ENCODE measurements at places on chromosomes 3 and 15. TPM values are rescaled to one million over a fixed set of nuclear protein-coding genes. Genes with fewer than 3 reads are reported as not detected.

GRCh38 chr3:9255976-9256375, 6.5 kb upstream of the SRGAP3 start:
- no peak for DNase-seq

GRCh38 chr3:65963787-65964677, 74.7 kb downstream of the MAGI1 start:
- no peak for DNase-seq

GRCh38 chr3:149462581-149463011, 11.9 kb upstream of the TM4SF4 start:
- DNase-seq = no peak

The FETUB gene
- polyA plus RNA-seq = 0.28 TPM

DNA sequence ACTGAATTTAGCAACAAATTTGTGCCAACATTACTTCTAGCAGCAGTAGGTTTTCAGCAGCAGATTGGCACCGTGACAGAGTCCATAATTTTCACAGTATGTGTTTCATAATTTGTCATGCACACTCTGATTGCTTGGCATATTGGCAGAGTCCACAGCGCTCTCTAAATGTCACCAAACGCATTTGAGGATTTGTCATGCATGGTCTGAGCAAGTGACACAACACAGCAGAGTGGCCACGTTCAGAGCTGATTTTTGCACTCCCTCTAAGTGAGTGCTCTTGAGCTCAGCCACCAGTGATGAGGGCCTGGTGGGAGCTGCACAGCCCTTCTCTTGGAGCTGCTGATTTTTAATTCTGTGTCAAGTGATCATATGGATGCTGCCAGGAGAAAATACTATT, 1270.8 kb downstream of the ROBO1 start:
- no peak for DNase-seq

The ZNF774 gene
- 5.4 TPM for polyA plus RNA-seq

GRCh38 chr3:166367947-166368533, 530.8 kb upstream of the BCHE start:
- DNase-seq = no peak

DNA sequence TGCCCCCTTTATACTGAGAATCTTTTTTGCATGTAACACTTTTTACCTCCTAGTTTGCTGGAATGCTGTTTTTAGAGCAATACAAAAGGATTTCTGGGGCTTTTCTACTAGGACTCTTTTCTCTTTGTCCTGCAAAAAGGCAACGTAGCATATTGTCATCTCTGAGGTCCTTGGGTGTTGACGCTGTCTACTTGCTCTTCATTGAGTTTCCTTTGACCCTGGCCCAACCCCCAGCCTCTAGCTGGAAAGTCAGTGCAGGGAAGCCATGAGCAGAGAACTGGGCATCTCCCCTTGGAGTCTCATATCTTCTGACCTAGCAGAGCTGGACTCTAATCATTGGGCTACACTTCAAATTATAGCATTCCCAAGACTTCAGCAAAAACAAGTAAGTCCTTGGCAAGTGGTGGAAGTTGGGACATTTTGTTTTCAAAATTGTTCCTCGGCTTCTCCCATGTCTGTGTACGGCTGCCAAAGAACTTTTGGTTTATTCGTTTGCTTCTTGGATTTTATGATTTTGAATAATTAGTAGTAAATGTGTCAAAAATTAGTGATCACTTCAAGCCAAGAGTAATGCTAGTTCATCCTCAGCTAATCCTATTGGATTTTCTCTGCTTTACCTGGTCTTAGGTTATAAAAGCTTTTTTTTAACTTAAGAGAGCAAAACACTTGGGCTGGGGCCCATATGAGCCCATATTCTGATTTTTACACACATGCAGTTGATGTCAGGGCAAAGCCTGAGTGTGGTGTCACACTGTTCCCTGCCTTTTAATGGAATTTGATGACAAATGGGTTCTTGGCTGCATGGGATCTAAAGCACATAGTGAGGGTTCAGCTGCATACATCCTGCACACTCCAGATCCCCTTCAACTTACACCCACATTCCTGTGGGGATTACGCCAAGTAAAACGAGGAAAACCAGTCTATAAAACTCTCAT, 419.5 kb upstream of the C2CD4B start:
- no peak for DNase-seq

Measured in left kidney (tissue), 8 donors.